ENCODE measurements at places on chromosomes 13 and 19.

GRCh38 chr19:57667228-57667627, 1.5 kb upstream of the ZSCAN4 start:
- DNase-seq, result no peak

- DNase-seq, result no peak
Observed at GRCh38 chr19:1560286-1560882, 7.7 kb downstream of the MEX3D start.

- DNase-seq, result no peak
Observed at GRCh38 chr13:98507282-98507797, 69.6 kb downstream of the STK24 start.

- no peak for DNase-seq
Observed at GRCh38 chr13:110938662-110939421, 24.0 kb upstream of the ANKRD10 start.

DNA sequence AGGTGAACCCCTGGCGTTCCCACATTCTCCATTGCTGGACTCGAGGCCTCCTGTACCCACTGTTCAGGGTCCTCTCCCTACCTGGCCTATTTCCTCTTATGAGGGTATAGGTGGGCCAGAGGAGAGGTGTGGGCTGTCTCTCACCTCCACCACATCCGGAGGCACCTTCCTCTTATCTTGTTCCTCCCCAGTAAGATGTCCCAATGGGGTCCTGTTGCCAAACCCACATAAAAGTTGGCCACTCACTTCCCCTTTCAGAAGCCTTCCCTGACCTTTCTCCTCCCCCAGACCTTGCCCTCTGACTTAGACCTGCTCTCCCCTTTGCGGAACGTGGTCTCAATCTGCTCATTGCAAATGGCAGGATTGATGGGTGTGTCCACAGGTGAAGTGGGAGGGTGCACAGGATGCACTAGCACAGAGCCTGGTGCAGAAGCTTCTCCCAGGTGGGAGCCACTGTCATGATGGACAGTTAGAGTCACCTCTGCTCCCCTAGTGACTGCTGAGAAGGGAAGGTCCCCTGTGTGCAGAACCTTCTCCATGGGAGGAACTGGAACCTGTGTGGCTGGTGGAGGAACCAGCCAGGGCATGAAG, 1.3 kb downstream of the CYP4F3 start:
- DNase-seq, result no peak

GRCh38 chr13:111652676-111653075, 332.2 kb downstream of the TEX29 start:
- no peak for DNase-seq

GRCh38 chr13:96539791-96540190, 449.9 kb downstream of the HS6ST3 start:
- DNase-seq, result no peak

- peak; percentile 10 for DNase-seq
Observed at GRCh38 chr13:75481176-75482069, 546 bp downstream of the TBC1D4 start.

- no peak for DNase-seq
Observed at GRCh38 chr13:109010912-109011311, 381.5 kb downstream of the MYO16 start.

GRCh38 chr13:73794755-73795154, 339.4 kb downstream of the KLF12 start:
- DNase-seq, result no peak

DNA sequence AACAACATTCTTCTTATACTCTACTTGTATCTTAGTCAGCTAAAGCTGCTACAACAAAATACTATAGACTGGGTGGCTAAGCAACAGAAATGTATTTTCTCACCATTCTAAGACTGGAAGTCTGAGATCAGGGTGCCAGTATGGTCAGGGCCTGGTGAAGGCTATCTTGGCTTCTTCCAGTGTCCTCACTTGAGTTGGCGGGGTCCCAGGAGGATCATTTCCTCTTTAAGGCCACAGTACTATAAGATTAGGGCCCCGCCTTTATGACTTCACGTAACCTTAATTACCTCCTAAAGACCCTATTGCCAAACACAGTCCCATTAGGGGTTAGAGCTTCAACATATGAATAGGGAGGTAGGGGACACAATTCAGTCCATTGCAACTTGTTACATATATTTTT, 30.7 kb upstream of the DOCK9 start:
- no peak for DNase-seq

GRCh38 chr19:1851654-1852580, 3.6 kb upstream of the REXO1 start:
- peak; percentile 63 for DNase-seq

- no peak for DNase-seq
Observed at GRCh38 chr13:64551755-64552154, 2678.4 kb downstream of the PCDH9 start.

- DNase-seq, result no peak
Observed at GRCh38 chr19:2399582-2399981, 27.8 kb downstream of the TIMM13 start.

DNA sequence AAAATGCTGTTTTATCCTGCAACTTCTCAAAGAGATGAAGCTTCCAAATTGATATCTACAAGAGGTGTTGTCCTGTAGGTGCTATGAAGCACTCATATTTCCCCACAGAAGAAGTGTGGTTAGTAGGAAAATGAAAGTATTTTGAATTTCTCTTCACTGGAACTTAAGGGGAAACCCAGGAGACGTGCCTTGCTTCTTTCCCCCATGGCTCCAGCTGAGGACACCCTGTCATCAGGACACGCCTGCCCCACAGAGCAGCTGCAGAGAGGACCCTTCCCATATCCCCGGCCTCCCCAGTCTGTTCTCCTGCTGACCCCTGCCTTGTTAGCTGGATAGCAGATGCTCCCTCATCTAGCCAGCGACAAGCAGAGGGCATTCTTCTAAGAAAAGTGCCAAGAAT, 371.3 kb downstream of the COG6 start:
- no peak for DNase-seq

All from central memory CD4-positive, alpha-beta T cell (primary cell).